ENCODE measurements at places on chromosomes 13 and 19. TPM values are rescaled to one million over a fixed set of nuclear protein-coding genes. Genes with fewer than 3 reads are reported as not detected.

The ZNF45 gene
- 8.0 TPM for total RNA-seq

GRCh38 chr19:38741670-38742069 is 2.6 kb downstream of the CAPN12 start:
- H3K36me3 ChIP-seq: no peaks in the 10 kb centered on the region
- H3K4me1 ChIP-seq: peaks cover 5% of the 10 kb centered on the region
- H3K27ac ChIP-seq: no peak overlapping the region
- H3K27me3 ChIP-seq: no peaks in the 10 kb centered on the region

GRCh38 chr19:1715540-1715939 is 37.8 kb upstream of the ONECUT3 start:
- no peaks in the 10 kb centered on the region for H3K36me3 ChIP-seq
- H3K27me3 ChIP-seq: peaks cover 10% of the 10 kb centered on the region
- no peak for DNase-seq
- H3K4me3 ChIP-seq: no peak overlapping the region
- no peaks in the 10 kb centered on the region for H3K4me1 ChIP-seq
- H3K27ac ChIP-seq: no peak overlapping the region

GRCh38 chr19:13722146-13722545 is 42.2 kb upstream of the MRI1 start:
- H3K4me1 ChIP-seq: no peaks in the 10 kb centered on the region
- H3K27ac ChIP-seq: no peak overlapping the region
- DNase-seq: no peak
- H3K4me3 ChIP-seq: no peak overlapping the region

The CABP5 gene
- not detected for total RNA-seq

DNA sequence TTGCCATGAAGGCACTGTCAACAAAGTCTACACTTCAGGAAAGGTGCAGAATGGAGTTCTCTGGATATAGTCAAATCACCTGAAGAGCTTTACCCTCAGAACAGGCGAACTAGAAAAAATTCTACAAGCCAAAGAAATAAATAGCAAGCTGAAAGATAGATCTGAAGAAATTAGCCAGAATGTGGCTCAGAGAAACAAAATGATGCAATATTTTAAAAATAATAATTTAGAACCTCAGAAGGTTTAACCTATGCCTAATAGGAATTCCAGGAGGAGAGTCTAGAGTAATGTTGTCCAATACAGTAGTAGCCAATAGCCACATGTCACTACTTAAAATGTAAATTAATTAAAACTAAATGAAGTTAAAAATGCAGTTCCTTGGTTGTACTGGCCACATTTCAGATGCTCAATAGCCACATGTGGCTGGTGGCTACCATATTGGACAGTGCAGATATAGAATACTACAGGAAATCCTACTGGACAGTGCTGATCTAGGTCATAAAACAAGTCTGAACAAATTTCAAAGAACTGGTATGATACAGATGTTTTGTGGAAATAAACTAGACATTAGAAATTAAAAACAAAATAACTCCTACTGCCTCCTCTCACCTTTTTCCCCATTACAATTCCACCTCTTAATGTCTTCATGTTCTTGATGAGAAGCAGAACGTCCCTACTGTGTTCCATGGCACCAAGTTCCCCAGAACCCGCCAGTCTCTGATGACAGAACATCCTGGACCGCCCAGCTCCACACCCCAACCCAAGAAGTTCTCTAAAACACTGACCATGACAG is 679 bp upstream of the CDADC1 start:
- peak overlapping the region; percentile 52 for H3K4me3 ChIP-seq
- DNase-seq: no peak
- H3K27me3 ChIP-seq: no peaks in the 10 kb centered on the region
- no peaks in the 10 kb centered on the region for H3K36me3 ChIP-seq
- H3K27ac ChIP-seq: peak overlapping the region; percentile 91

GRCh38 chr13:52421216-52421615 is 15.2 kb upstream of the THSD1 start:
- H3K36me3 ChIP-seq: no peaks in the 10 kb centered on the region
- H3K27ac ChIP-seq: no peak overlapping the region
- H3K27me3 ChIP-seq: no peaks in the 10 kb centered on the region
- no peak overlapping the region for H3K4me3 ChIP-seq

The LYPD3 gene
- total RNA-seq: not detected

GRCh38 chr13:96086736-96087135 is 3.2 kb upstream of the HS6ST3 start:
- H3K27me3 ChIP-seq: no peaks in the 10 kb centered on the region
- H3K27ac ChIP-seq: no peak overlapping the region
- no peak overlapping the region for H3K4me3 ChIP-seq
- peaks cover 14% of the 10 kb centered on the region for H3K4me1 ChIP-seq
- H3K36me3 ChIP-seq: no peaks in the 10 kb centered on the region
- DNase-seq: no peak

- DNase-seq: no peak
- H3K27me3 ChIP-seq: no peaks in the 10 kb centered on the region
- no peaks in the 10 kb centered on the region for H3K4me1 ChIP-seq
- H3K4me3 ChIP-seq: no peak overlapping the region
- no peaks in the 10 kb centered on the region for H3K36me3 ChIP-seq
Measured at GRCh38 chr13:43095771-43096719, 72.7 kb downstream of the DNAJC15 start.

DNA sequence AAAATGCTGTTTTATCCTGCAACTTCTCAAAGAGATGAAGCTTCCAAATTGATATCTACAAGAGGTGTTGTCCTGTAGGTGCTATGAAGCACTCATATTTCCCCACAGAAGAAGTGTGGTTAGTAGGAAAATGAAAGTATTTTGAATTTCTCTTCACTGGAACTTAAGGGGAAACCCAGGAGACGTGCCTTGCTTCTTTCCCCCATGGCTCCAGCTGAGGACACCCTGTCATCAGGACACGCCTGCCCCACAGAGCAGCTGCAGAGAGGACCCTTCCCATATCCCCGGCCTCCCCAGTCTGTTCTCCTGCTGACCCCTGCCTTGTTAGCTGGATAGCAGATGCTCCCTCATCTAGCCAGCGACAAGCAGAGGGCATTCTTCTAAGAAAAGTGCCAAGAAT is 371.3 kb downstream of the COG6 start:
- no peak for DNase-seq
- H3K36me3 ChIP-seq: no peaks in the 10 kb centered on the region
- H3K4me1 ChIP-seq: no peaks in the 10 kb centered on the region
- no peaks in the 10 kb centered on the region for H3K27me3 ChIP-seq

The PRR12 gene
- 23.4 TPM for total RNA-seq

- no peak overlapping the region for H3K27ac ChIP-seq
- DNase-seq: no peak
- H3K4me1 ChIP-seq: no peaks in the 10 kb centered on the region
- H3K4me3 ChIP-seq: no peak overlapping the region
Measured at GRCh38 chr13:42348576-42348975, 76.6 kb downstream of the AKAP11 start.

The PDE4C gene
- total RNA-seq: under 0.01 TPM

The DDX49 gene
- total RNA-seq: 39.4 TPM

GRCh38 chr13:48892053-48892687 is 83.5 kb upstream of the FNDC3A start:
- DNase-seq: no peak
- H3K27me3 ChIP-seq: no peaks in the 10 kb centered on the region
- no peak overlapping the region for H3K27ac ChIP-seq
- no peak overlapping the region for H3K4me3 ChIP-seq

DNA sequence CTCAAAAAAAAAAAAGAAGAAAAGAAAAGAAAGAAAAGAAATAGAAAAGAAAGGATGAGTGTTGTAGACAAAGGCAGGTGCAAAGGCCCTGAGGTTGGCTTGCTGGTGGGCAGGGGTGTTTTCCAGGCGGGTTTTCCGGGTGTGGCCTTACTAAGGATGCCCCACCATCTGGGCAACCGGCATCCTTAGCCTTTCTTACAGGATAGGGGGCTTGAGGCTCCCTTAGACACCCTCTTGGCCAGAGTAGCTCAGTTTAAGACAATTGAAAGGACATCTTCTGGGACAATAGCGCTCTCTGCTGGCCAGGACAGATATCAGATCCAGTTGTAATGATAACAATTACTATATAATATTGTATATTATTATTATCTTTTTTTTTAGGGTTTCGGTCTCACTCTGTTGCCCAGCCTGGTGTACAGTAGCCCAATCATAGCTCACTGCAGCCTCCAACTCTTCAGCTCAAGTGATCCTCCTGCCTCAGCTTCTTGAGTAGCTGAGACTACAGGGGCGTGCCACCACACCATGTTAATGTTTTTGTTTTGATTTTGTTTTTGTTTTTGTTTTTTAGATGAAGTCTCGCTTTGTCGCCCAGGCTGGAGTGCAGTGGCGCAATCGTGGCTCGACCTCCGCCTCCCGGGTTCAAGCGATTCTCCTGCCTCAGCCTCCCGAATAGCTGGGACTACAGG is 1.4 kb upstream of the QTRT1 start:
- DNase-seq: peak; percentile 74
- no peak overlapping the region for H3K4me3 ChIP-seq
- no peaks in the 10 kb centered on the region for H3K27me3 ChIP-seq
- H3K4me1 ChIP-seq: peaks cover 29% of the 10 kb centered on the region

GRCh38 chr19:49801966-49802661 is 11.0 kb downstream of the FUZ start:
- H3K4me3 ChIP-seq: no peak overlapping the region
- no peaks in the 10 kb centered on the region for H3K4me1 ChIP-seq
- no peaks in the 10 kb centered on the region for H3K27me3 ChIP-seq
- H3K27ac ChIP-seq: no peak overlapping the region
- DNase-seq: peak; percentile 85

The CGB5 gene
- total RNA-seq: not detected

DNA sequence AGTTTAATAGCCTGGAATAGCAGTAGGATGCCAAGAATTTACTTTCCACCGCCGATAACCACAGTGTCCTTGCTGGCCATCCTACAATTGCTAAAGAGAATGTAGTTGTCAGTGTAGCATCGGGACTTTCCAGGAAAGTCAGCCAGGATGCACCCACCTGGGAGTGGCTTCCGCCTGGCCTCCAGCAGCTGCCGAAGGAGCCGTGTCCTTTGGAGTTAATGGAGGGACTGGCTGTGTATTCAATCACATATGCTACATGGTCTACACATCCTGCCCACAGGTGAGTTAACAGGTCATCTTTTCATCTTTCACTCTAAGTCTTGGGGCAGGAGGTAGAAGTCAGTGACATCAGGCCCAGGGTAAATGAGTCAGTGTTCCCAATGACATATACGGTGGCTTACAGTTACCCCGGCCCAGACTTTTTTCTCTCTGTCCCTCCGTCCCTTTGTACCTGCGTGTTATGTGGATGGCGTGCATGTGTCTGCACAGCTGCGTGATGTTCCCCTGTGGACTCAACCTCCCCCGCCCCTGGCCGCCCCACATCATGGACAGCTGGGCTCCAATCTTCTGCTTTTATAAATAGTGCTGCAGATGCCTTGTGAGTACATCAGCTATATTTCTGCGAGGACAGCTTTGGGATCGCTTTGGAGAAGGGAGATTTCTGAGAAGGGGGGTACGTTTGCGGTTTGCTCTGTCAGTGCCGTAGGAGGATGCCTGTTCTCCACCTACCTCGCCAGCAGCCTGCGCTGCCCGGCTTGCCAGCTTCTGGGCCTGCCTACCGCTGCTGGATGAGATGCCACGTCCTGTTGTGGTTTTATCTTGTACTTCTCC is 63.1 kb downstream of the ATP11A start:
- no peaks in the 10 kb centered on the region for H3K27me3 ChIP-seq
- no peak overlapping the region for H3K4me3 ChIP-seq
- H3K36me3 ChIP-seq: no peaks in the 10 kb centered on the region
- peaks cover 12% of the 10 kb centered on the region for H3K4me1 ChIP-seq

- H3K36me3 ChIP-seq: no peaks in the 10 kb centered on the region
- no peak overlapping the region for H3K4me3 ChIP-seq
- H3K27ac ChIP-seq: peak overlapping the region; percentile 98
- H3K4me1 ChIP-seq: peaks cover 90% of the 10 kb centered on the region
Measured at GRCh38 chr19:38686530-38686888, 39.1 kb downstream of the ACTN4 start.

GRCh38 chr13:43487885-43488284 is 298.9 kb downstream of the ENOX1 start:
- DNase-seq: no peak
- no peak overlapping the region for H3K4me3 ChIP-seq
- H3K4me1 ChIP-seq: no peaks in the 10 kb centered on the region
- H3K27me3 ChIP-seq: no peaks in the 10 kb centered on the region
- no peak overlapping the region for H3K27ac ChIP-seq

DNA sequence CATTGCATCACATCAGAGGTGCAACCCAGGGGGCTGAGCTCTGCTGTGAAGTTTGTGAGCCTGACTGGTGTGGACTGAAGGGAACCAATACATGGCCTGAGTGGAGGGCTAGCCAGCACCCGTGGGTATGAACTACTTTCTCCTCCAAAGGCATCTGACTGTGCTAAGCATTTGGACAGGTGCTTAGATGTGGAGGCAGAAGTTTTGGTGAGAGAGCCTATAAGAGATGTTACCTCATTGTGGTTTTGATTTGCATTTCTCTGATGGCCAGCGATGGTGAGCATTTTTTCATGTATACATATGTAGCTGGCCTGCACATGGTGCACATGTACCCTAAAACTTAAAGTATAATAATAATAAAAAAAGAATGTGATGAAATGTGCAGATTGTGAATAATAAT is 46.9 kb downstream of the TEX29 start:
- no peaks in the 10 kb centered on the region for H3K4me1 ChIP-seq
- H3K27me3 ChIP-seq: no peaks in the 10 kb centered on the region
- no peaks in the 10 kb centered on the region for H3K36me3 ChIP-seq
- no peak overlapping the region for H3K27ac ChIP-seq

The HSPB6 gene
- total RNA-seq: 117 TPM

DNA sequence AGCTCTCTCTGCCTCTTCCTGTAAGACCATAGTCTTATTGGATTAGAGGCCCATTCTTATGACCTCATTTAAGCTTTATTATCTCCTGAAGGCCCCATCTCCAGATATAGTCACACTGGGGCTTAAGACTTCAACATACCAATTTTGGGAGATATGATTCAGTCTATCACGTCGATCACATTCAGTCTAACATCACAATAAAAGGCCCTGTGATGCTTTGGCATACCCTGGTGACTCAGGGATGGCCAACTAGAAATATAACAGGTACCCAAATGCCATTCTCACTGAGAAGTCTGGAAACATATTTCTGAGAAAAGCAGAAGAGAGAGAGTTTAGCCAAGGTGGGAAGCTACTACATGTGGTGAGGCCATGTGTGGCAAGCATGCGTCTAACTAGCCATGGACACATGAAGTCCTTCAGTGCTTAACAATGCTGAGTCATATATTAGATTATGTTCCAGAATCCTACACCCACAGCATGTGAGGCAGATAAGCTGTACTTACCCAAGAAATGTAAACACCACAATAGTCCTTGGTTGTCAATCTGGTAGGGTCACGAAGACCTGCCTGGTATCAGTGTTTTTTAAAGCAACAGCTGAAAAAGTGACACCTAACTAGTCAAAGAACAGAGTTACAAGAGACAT is 485.1 kb downstream of the FOXO1 start:
- H3K4me1 ChIP-seq: peaks cover 70% of the 10 kb centered on the region
- no peak overlapping the region for H3K4me3 ChIP-seq
- H3K27ac ChIP-seq: peak overlapping the region; percentile 75
- no peaks in the 10 kb centered on the region for H3K36me3 ChIP-seq
- peak; percentile 75 for DNase-seq
- no peaks in the 10 kb centered on the region for H3K27me3 ChIP-seq

GRCh38 chr13:100235311-100235901 is 146.5 kb downstream of the PCCA start:
- no peaks in the 10 kb centered on the region for H3K27me3 ChIP-seq
- no peak overlapping the region for H3K4me3 ChIP-seq
- DNase-seq: no peak

Data from body of pancreas (tissue), 4 donors.